ENCODE measurements at places on chromosomes 4 and X.

DNA sequence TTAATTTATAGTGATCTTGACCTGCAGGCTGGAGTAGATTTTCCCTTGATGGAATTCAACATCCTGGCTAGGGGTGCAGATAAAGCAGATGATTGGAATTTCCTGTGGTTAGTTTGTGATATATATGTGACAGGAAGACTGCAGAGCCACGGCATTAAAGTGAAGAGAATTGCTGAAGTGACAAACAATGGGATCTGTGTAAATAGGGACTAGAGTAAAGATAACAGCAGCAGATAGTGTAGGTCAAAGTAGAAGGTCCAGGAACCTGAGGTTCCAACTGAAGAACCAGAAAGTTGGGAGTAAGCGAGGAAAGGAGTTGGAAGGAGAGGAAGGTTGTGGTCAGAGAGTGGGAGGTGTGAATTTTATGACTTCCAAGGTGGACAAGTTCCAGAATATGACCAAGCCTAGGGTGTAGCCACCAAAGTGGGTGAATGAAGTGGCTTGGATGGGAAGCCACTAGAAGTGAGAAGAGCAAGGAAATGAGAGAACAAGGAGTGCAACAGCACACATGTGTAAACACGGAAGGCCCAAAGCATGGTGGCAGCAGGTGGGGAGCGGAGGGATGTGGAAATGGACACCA is 325.0 kb downstream of the RAB28 start:
- DNase-seq = no peak

- DNase-seq = no peak
Observed at GRCh38 chrX:100973411-100973810, 3.9 kb downstream of the ARL13A start.

- DNase-seq = no peak
Observed at GRCh38 chr4:100566396-100566795, 48.6 kb upstream of the EMCN start.

DNA sequence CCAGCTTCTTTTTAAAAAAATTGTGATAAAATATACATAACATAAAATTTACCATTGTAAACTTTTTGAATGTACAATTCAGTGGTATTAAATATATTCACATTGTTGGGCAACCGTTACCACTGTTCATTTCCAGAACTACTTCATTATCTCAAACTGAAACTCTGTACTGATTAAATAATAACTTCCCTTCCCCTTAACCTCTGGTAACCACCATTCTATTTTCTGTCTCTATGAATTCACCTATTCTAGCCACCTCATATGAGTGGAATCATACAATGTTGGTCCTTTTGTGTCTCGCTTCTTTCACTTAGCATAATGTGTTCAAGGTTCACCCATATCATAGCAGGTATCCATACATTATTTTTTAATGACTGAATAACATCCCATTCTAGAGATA is 8.3 kb downstream of the GPR50 start:
- no peak for DNase-seq

GRCh38 chrX:66030505-66031317 is 9.2 kb downstream of the VSIG4 start:
- no peak for DNase-seq

DNA sequence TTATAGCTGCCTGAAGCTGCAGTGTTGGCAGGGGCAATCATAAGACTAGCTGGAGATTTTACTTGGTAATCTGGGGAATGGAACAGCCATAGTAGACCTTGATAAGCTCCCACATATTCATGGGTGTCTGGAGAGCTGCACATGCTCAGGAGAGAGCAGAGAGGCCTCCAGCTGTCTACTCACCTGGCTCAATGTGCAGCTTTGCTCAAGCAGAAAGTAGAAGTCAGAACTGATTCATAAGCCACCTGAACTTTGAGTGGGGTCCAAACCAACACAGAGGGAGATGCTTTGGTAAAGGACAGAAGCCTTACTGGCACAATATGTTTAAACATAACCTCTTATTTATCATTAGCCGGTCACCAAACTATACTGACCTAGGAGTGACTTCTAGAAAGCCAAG is 54.4 kb downstream of the KDM6A start:
- DNase-seq = no peak

DNA sequence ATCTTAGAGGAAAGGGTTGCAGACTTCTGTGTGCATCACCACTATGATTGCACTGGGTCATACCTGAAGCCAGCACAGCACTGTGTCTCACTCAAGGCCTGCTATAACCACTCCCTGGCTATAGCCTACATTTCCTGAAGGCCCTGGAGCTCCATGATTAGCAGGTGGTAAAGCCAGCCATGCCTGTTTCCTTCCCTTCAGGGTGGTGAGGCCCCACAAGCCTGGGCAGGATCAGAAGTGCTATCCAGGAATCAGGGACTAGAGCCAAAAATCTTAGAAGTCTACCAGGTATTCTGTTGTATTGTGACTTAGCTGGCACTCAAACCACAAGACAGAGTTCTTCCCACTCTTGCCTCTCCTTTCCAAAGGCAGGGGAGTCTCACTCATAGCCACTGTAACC is 734.6 kb downstream of the GLUD2 start:
- no peak for DNase-seq

GRCh38 chr4:146486565-146486964 is 35.2 kb downstream of the SLC10A7 start:
- no peak for DNase-seq

- no peak for DNase-seq
Observed at GRCh38 chrX:118566359-118566758, 70.7 kb downstream of the DOCK11 start.

DNA sequence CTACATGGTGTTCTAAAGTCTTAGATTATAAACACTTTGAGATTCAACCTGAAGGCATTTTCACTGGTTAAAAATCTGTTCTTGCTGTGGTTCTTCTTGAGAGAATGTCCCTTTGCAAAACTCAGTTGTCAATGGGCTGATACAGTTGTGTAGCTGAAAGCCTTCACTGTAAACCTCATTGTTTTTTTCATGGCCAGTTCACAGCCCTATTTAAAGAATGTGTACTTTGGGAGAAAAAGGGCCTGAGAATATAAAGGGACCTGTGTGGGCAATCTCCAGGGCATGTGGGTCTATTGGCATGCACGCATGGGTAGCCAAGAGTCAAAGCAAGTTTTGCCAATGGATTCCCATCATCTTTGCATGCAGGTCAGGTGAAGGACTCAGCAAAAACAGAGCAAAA is 7.8 kb upstream of the MAP7D3 start:
- DNase-seq = no peak

DNA sequence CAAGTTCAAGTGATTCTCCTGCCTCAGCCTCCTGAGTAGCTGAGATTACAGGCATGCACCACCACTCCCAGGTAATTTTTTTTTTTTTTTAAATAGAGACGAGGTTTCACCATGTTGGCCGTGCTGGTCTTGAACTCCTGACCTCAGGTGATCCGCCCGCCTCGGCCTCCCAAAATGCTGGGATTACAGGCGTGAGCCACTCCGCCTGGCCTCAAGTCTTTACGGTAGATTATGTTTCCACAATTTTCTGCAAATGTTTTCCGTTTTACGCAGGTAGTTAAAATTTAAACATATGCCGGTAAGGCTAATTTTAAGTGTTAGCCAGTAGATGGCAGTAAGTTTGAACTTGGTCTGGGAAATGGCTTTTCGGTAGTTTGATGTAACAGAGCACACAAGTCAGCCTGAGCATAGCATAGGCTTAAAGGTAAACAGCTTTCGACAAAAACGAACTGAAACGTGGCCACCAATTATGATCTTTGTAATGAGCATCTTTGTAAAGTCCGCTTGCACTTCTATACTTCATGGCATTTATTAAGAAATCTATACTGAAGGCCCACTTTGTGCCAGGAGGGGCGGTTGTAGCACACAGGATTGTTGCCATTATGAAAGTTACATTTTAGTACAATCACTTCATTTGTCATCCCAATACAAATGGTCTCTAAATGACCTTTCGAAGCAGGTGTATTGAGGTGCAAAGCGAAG is 31.1 kb downstream of the CCKAR start:
- DNase-seq = peak; percentile 52

DNA sequence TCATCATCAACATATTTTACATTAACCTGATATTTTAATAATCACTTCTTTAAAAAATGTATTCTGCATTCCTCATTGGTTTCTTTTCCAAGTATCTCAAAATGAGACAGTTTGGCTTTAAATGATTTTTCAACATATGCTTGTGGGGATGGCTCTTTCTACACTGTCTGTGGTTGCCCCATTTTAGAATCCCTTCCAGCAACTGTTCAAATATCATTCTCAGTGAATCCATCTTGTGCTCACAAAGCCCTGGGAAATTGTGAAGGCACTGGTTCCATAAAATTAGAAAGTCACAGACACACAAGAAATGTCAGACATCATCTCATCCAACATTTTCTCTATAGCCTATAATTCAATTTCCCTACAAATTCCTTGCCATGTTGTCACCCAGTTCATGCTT is 103.5 kb downstream of the LNX1 start:
- DNase-seq = no peak

GRCh38 chr4:90095000-90095399 is 32.2 kb upstream of the CCSER1 start:
- DNase-seq = no peak

- DNase-seq = no peak
Observed at GRCh38 chr4:184588893-184589292, 60.4 kb downstream of the CASP3 start.

DNA sequence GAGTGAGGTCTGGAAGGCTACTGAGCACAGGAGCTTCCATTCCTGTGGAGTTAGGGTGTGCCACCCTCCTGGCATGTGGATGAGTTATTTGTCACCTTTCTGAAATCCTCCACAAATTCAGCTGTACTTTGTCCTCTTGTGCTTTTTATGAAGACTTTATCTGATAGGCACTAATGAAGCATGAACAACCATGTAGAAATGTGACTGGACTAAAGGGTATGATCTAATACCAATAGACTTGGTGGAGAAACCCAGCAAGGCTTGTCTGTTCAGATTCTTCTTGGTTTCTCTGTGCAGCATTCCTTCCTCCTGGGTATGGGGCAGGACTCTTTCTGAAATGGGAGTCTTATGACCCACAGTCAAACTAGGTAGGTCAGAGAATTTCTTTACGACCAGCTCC is 9.6 kb downstream of the NBDY start:
- no peak for DNase-seq

DNA sequence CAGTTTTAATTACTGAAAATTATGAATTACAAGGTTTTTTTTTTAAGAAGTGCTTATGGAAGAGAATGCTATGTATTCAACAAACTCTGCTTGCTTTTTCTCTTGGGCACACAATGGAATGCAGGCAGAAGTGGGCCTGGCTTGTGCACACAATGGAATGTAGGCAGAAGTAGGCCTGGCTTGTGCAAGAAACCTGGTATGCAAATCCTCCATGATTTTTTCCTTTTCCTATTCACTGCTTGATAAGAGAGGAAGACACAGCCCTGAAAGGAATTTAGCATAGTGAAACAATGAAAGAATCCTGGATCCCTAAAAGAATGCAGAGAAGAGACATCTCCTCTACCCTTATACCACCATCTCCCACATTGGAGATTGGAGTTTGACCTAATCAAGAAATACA is 138.4 kb downstream of the COL25A1 start:
- DNase-seq = peak; percentile 17

- DNase-seq = no peak
Observed at GRCh38 chr4:39354254-39354552, 12.0 kb downstream of the RFC1 start.

DNA sequence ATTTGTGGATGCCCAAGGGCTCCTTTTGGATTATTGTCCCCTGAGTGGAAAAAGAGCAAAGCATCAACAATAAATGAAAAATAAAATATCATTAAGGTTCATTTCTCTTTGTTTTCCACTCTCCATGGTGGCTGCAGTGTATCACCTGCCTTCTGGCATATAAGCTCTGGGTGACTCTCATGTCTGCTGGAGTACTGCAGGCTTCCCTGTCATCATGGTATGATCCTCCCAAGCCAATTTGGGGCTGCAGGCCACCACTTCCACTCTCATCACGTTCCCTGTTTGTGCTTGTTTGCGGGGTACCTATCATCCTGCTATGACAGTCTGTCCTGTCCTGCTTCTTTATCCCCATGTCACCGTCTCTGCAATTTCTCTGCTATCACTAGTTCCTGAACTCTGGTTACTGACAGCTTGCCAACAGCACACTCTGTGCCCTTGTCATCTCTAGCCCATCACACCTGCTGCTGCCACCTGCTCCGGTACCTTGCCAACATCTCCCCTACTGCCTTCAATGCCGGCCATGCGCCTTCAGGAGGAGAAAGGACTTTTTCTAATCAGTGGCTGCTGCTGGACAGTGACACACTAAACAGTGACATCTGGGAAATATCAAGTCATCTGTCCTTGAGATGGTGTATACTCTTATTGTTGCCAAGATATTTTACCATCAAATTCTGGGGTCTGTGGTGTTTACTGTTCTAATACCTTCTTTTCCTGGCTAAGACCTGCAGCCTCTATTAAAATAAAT is 23.0 kb upstream of the FGF5 start:
- DNase-seq = no peak

- DNase-seq = no peak
Observed at GRCh38 chr4:53044651-53044960, 182.5 kb downstream of the RASL11B start.

DNA sequence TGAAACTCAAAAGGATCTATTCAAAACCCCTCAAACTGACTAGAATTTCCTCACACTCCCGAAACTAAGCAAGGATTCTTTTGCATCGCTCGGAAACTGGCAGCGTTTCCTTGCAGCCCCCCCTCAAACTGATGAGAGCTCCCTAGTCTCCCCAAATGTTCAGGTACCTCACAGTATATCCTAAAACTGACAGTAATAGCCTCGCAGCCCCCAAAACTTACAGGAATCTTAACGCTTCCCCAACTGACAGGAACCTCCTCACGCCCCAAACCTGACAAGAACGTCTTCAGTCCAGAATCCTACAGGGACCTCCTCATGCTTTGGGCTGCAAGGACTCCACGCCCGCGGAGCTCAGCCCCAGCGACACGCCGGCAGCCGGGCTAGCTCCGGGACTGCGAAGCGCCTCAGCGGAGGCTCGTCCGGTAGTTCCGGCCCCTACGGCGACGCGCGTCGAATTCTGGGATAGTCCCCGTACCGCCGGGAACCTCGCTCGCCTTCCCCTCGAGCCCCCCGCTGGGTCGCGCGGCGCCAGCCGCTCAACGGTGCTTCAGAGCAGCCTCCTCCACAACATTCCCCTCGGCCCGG is 640 bp downstream of the PHF8 start:
- no peak for DNase-seq

DNA sequence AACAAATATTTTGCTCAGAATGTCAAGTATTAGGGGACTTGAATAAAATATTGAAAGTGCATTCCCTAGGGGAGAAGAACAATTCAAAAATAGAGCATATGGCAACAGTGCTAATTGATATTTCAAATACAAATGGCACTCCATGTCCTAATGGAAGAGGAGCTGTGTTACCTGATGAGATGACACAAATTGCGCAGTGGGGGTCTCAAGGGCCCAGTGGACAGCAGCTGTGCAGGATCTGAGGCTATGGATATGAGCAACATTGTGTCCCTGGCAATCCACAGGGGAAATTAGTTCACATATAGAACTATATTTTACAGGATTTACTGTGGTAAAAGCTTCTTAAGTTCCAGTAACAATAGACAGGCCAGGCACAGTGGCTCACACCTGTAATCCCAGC is 17.4 kb upstream of the USP46 start:
- DNase-seq = no peak

All from AG04449 (cell line).